ENCODE measurements at places on chromosomes 7 and 10.

DNA sequence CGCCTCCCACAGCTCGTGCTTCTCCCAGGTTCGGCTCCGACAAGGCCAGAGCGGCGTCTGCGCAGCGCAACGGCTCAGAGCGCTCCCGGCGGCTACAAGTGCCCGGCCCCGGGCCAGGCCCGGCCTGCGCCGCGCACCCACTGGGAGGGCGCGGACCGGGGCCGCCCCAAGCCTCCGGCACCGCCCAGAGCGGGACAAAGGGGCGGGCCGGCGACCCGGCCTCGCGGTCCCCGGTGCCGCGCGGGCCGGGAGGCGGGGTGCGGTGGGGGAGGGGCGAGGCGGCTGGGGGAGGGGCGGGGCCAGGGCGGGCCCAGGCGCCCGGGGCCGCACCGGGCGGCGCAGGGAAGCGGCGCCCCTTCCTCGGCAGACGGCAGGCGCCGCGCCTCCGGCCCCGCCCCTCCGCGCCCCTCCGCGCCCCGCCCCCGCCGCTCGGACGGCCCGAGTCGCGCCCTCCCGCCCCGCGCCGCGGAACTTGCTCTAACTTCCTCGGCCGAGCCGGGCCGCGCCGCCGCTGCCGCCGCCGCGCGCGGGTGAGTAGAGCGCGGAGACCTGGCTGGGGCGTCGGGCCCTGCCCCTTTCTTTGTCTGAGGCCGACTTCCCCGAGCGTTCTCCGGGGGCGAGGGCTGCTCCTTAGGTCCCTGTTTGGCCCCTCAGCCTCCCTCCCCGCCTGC lies at the start of gene TSPAN14:
Gene TSPAN14, plus strand, starts transcription at position 469 of the 671 bp plus-strand sequence. CDS start 34,924 bp downstream, outside the sequence.
- peak; percentile 49 for DNase-seq

- no peak for DNase-seq
These were observed 247.4 kb downstream of the KIAA1217 start for GRCh38 chr10:24456322-24456721.

GRCh38 chr7:75689246-75690099 lies 49.3 kb downstream of the HIP1 start:
- no peak for DNase-seq

DNA sequence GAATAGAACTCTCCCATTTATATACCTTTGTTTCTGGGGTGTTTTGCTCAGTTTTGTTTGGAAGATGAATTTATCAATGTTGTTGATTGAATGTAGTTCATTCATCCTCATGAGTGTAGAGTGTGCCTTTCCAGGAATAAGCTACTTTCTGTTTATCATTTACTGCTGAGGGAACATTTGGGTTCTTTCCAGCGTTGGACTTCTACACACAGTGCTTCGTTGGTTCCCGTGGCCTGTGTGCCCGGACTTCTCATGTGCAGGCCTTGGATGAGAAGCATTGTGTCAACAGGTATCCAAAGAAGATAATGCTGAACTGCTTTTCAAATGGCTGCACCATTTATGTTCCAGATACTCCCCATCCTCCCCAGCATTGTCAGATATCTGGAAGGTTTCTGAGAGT lies 107.6 kb upstream of the TNS3 start:
- no peak for DNase-seq

GRCh38 chr10:12063483-12063818 lies 5.3 kb upstream of the DHTKD1 start:
- no peak for DNase-seq

DNA sequence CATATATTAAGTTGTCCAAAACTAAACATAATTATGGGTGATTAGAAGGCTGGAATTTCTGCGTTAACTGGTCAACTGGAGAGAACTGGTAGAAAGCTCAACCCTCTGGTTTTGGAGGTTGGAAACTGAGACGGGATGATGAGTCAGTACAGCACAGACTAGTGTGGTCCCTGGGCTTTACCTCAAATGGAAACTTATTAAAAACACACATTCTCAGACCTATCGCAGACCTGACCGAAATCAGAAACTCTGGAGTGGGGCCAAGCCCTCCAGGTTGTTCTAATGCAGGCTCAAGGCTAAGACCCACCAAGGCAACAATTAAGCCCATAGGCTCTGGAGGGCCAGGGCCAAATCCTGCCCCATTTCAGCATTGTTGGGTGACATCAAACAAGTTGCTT lies 136.9 kb downstream of the KCNMA1 start:
- no peak for DNase-seq
